ENCODE measurements at places on chromosomes 16 and 17. TPM values are rescaled to one million over a fixed set of nuclear protein-coding genes. Genes with fewer than 3 reads are reported as not detected.

NXPH3 gene
- total RNA-seq: not detected

PROCA1 gene
- 4.4 TPM for total RNA-seq

KRTAP1-1 gene
- not detected for total RNA-seq

PTGES3L gene
- 1.6 TPM for total RNA-seq

HS3ST6 gene
- not detected for total RNA-seq

DNA sequence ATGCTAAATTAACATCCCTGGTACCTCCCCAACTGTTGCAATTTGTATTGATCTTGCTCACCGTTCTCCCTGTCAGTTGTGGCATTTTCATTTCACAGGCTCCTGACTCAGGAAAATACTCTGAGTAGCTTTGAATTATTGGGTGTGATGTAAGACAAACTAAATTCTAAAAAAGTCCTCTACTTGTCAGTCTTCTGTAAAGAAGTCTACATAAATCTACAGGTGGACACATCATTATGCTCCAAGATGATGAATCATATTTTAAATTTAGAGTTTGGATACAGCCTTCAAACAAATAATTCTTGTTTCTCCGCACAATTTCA, 47.2 kb downstream of the MARCHF10 start:
- no peak for DNase-seq
- no peaks in the 10 kb centered on the region for H3K4me1 ChIP-seq
- H3K27ac ChIP-seq: no peak overlapping the region
- H3K27me3 ChIP-seq: peaks cover 13% of the 10 kb centered on the region
- H3K4me3 ChIP-seq: no peak overlapping the region
- H3K36me3 ChIP-seq: no peaks in the 10 kb centered on the region

DNA sequence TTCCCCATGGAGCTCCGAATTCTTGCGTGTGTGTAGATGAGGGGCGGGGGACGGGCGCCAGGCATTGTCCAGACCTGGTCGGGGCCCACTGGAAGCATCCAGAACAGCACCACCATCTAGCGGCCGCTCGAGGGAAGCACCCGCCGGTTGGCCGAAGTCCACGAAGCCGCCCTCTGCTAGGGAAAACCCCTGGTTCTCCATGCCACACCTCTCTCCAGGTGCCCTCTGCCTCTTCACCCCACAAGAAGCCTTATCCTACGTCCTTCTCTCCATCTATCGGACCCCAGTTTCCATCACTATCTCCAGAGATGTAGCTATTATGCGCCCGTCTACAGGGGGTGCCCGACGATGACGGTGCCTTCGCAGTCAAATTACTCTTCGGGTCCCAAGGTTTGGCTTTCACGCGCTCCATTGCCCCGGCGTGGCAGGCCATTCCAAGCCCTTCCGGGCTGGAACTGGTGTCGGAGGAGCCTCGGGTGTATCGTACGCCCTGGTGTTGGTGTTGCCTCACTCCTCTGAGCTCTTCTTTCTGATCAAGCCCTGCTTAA, 617 bp upstream of the SENP3 start:
- peak overlapping the region; percentile 97 for H3K4me3 ChIP-seq
- no peaks in the 10 kb centered on the region for H3K27me3 ChIP-seq
- peaks cover 56% of the 10 kb centered on the region for H3K4me1 ChIP-seq
- DNase-seq: peak; percentile 81

- no peak overlapping the region for H3K27ac ChIP-seq
- H3K4me1 ChIP-seq: no peaks in the 10 kb centered on the region
- no peak for DNase-seq
- no peaks in the 10 kb centered on the region for H3K27me3 ChIP-seq
These were observed 8.0 kb downstream of the CHST5 start for GRCh38 chr16:75527825-75528299.

- H3K36me3 ChIP-seq: no peaks in the 10 kb centered on the region
- DNase-seq: no peak
- H3K27ac ChIP-seq: no peak overlapping the region
- H3K4me3 ChIP-seq: no peak overlapping the region
These were observed 49.0 kb downstream of the NACA2 start for GRCh38 chr17:61542027-61542426.

GRCh38 chr16:63157818-63158217, 1121.6 kb upstream of the CDH8 start:
- H3K27ac ChIP-seq: no peak overlapping the region
- no peaks in the 10 kb centered on the region for H3K27me3 ChIP-seq
- H3K36me3 ChIP-seq: no peaks in the 10 kb centered on the region
- no peaks in the 10 kb centered on the region for H3K4me1 ChIP-seq
- H3K4me3 ChIP-seq: no peak overlapping the region
- DNase-seq: no peak

DNA sequence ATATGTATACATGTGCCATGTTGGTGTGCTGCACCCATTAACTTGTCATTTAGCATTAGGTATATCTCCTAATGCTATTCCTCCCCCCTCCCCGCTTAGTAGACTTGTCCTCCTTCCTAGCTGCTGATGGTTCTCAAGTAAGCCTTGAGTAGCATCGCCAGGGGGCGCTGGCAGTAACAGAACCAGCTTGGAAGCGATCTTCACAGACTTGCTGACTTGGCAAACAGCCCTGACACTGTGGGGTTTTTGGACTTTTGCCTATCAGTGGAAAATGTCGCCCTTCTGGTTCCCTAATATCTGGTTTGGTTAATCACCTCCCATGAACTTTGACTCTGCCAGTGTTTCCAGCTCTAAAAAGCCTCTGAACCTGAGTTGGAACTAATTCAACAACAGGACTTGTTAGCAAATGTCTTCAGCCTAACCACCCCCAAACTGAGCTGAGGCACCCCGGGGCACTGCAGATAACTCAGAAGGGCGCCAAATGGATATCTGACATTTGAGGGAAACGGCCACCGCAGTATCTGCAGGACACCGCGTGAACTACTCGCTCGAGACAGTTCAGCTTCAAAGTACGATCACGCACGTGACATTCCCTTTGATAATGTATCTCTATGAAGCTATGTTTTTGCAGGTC, 15.4 kb upstream of the SPATA32 start:
- H3K27me3 ChIP-seq: no peaks in the 10 kb centered on the region
- H3K27ac ChIP-seq: peak overlapping the region; percentile 20
- no peak overlapping the region for H3K4me3 ChIP-seq
- DNase-seq: peak; percentile 79
- H3K4me1 ChIP-seq: peaks cover 12% of the 10 kb centered on the region

DNA sequence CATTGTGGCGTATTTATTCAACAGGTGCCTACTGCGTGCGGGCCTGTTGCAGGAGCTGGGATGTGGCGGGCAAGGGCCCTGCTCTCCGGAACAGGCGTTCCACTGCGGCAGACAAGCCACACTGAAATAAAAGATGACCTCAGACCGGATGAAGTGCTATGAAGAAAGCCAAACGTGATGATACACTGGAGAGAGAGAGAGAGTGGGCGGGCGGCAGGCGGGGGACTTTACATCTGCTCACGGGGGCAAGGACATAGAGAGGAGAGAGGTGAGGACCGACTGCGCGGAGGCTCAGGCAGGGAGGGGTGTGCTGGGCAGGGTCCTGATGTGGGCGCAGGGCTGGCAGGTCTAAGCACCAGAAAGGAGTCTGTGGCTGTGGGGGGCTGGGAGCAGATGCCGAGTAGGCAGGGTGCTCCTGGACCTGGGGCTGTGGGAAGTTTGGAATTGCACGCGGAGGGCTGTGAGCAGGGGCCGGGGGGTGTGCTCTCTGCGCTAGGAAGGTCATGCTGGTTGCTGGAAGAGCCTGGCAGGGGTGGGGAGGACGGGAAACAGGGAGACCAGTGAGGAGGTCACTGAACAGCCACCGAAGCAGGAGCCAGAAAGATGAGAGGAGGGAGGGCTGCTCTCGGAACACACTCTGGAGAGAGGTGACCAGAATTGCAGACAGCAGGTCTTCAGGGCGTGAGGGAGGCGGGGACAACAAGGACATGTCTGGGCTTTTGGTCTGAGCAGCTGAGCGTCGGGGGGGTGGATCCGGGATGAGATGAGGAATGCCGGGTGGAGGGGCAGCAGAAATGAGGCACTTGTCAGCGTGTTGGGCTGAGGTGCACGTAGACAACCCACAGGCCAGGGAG, 9.9 kb downstream of the MXRA7 start:
- H3K36me3 ChIP-seq: no peaks in the 10 kb centered on the region
- peaks cover under 1% of the 10 kb centered on the region for H3K4me1 ChIP-seq
- DNase-seq: no peak
- no peak overlapping the region for H3K4me3 ChIP-seq
- H3K27ac ChIP-seq: no peak overlapping the region

GRCh38 chr17:28744104-28744971, 527 bp downstream of the TRAF4 start:
- H3K36me3 ChIP-seq: peaks cover 26% of the 10 kb centered on the region
- peaks cover 25% of the 10 kb centered on the region for H3K4me1 ChIP-seq
- H3K4me3 ChIP-seq: peak overlapping the region; percentile 90
- H3K27me3 ChIP-seq: no peaks in the 10 kb centered on the region
- peak; percentile 58 for DNase-seq
- peak overlapping the region; percentile 82 for H3K27ac ChIP-seq

DNA sequence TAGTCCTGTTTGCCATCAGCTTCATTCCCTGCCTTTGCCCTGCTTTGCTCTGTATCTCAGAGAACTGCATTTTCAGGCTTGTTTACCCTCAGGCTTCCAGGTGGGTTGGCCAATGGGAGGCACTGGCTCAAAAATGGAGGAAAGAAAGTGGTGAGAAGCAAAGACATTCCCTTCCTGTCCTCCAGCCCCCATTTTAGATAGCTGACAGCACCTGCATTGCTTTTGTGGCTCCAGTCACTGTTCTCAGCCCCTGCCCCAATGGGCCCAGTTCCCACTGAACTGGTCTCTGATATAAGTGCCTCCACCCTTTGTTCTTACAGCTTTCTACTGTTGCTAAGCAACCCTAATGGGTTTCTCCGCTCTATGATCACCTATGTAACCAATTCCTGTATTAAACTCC, 19.4 kb upstream of the SDK2 start:
- H3K4me3 ChIP-seq: no peak overlapping the region
- H3K27me3 ChIP-seq: peaks cover 30% of the 10 kb centered on the region
- no peak overlapping the region for H3K27ac ChIP-seq
- peaks cover 1% of the 10 kb centered on the region for H3K36me3 ChIP-seq

- H3K4me3 ChIP-seq: no peak overlapping the region
- H3K36me3 ChIP-seq: no peaks in the 10 kb centered on the region
- no peaks in the 10 kb centered on the region for H3K27me3 ChIP-seq
- no peaks in the 10 kb centered on the region for H3K4me1 ChIP-seq
- no peak overlapping the region for H3K27ac ChIP-seq
These were observed 110.3 kb downstream of the BANP start for GRCh38 chr16:88061346-88062110.

DNA sequence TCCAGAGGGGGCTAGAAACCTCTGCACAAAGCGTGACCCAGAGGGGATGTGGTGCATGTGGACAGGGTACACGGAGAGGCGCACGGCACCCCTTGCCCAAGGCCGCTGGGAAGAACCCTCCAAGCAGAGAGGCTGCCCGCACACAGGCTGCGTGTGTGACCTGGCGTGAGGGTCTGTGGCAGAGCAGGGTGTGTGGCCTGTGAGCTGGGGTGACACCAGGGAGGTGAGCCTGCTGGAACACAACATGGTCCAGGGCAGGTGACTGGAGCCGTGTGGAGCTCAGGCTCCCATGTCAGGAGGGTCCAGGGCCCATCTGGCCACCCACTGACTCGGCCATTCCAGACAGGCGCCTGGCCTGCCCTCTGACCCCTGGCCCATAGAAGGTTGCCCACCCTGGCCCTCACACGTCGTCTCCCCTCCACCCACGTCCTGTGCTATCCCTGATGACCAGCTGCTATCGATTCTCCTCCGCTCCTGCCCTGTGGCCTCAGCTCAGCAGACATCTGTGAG, 14.8 kb upstream of the TMEM204 start:
- DNase-seq: no peak
- no peaks in the 10 kb centered on the region for H3K36me3 ChIP-seq
- no peak overlapping the region for H3K4me3 ChIP-seq
- no peak overlapping the region for H3K27ac ChIP-seq
- peaks cover 3% of the 10 kb centered on the region for H3K27me3 ChIP-seq
- no peaks in the 10 kb centered on the region for H3K4me1 ChIP-seq

- no peaks in the 10 kb centered on the region for H3K27me3 ChIP-seq
- no peak for DNase-seq
- no peak overlapping the region for H3K4me3 ChIP-seq
- H3K36me3 ChIP-seq: no peaks in the 10 kb centered on the region
- H3K4me1 ChIP-seq: no peaks in the 10 kb centered on the region
- H3K27ac ChIP-seq: no peak overlapping the region
These were observed 377.8 kb downstream of the SOX9 start for GRCh38 chr17:72498364-72499210.

DNA sequence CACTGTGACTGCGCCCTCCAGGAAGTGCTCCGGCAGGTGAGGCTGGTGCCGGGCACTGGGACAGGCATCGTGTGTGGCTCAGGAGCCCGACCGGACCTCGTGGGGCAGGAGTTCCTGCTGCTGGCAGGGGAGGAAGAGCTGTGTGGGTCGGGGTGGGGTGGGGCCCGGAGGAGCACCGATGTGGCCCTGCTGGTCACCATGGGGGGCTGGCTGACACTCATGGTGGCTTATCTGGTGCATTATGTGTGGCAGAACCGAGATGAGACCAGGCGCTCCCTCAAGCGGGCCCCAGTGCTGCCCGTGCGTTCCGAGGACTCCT, 16.8 kb downstream of the LRRC3C start:
- H3K36me3 ChIP-seq: peaks cover 2% of the 10 kb centered on the region
- DNase-seq: no peak
- H3K27me3 ChIP-seq: peaks cover 6% of the 10 kb centered on the region
- H3K27ac ChIP-seq: no peak overlapping the region

GRCh38 chr16:11682655-11683096, 14.4 kb downstream of the SNN start:
- no peak overlapping the region for H3K4me3 ChIP-seq
- H3K27me3 ChIP-seq: no peaks in the 10 kb centered on the region
- H3K4me1 ChIP-seq: peaks cover 45% of the 10 kb centered on the region
- peak overlapping the region; percentile 61 for H3K27ac ChIP-seq
- no peak for DNase-seq

GRCh38 chr16:30372725-30373124, 1.9 kb upstream of the MYL11 start:
- H3K4me3 ChIP-seq: no peak overlapping the region
- DNase-seq: no peak
- no peak overlapping the region for H3K27ac ChIP-seq
- H3K27me3 ChIP-seq: peaks cover 2% of the 10 kb centered on the region

DNA sequence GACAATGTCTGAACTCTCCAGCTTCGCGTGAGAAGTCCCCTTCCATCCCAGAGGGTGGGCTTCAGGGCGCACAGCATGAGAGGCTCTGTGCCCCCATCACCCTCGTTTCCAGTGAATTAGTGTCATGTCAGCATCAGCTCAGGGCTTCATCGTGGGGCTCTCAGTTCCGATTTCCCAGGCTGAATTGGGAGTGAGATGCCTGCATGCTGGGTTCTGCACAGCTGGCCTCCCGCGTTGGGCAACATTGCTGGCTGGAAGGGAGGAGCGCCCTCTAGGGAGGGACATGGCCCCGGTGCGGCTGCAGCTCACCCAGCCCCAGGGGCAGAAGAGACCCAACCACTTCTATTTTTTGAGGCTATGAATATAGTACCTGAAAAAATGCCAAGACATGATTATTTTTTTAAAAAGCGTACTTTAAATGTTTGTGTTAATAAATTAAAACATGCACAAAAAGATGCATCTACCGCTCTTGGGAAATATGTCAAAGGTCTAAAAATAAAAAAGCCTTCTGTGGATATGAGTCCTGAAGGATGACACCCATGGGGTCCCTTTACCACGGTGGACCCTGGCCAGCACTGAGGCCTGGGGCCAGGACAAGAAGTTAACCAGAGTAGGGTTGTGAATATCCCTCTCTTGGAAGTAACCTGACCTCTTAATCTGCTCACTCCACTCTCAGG, 10.5 kb upstream of the ITGAD start:
- peaks cover 18% of the 10 kb centered on the region for H3K36me3 ChIP-seq
- H3K27me3 ChIP-seq: peaks cover 3% of the 10 kb centered on the region
- peaks cover 31% of the 10 kb centered on the region for H3K4me1 ChIP-seq
- H3K27ac ChIP-seq: no peak overlapping the region
- no peak overlapping the region for H3K4me3 ChIP-seq
